A673 (cell line): ENCODE measurements at places on chromosomes 3 and 15. TPM values are rescaled to one million over a fixed set of nuclear protein-coding genes. Genes with fewer than 3 reads are reported as not detected.
A peak's percentile ranks its signal among the peaks of the same experiment; 100 is the strongest.

The STOML1 gene
- 7.3 and 10.3 TPM in 2 replicates for total RNA-seq

The CCDC54 gene
- not detected in 2 replicates for total RNA-seq

The CFAP92 gene
- 0.26 TPM in 1 of 2 replicates, not detected in the other for total RNA-seq

The GPR176 gene
- 5.4 and 5.6 TPM in 2 replicates for total RNA-seq

The ASTE1 gene
- 7.3 and 8.1 TPM in 2 replicates for total RNA-seq

The UCN2 gene
- 0.49 and 0.81 TPM in 2 replicates for total RNA-seq

DNA sequence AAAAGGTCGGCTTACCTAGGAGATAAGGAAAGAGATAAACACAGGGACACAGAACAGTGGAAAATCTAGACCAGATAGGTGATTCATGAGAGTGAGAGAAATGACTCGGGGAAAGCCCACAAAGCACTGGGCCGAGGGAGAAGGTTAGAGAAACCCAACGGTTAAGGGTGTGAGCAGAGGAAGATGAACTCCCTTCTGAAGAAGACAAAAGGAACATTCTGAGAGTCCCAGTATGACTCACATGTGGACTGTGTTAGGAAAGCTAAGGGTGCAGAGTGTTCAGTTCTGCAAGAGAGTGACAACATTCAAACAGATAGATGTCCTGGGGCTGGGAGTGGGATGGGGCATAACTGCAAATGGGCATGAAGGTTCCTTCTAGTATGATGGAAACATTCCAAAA, 83.0 kb downstream of the CNTN3 start:
- H3K27me3 ChIP-seq = no peaks in the 10 kb centered on the region
- H3K4me3 ChIP-seq = no peak overlapping the region
- H3K4me1 ChIP-seq = no peaks in the 10 kb centered on the region
- DNase-seq = no peak
- H3K36me3 ChIP-seq = no peaks in the 10 kb centered on the region
- H3K27ac ChIP-seq = no peak overlapping the region

GRCh38 chr3:176951144-176951543, 246.1 kb downstream of the TBL1XR1 start:
- no peak overlapping the region for H3K4me3 ChIP-seq
- H3K36me3 ChIP-seq = no peaks in the 10 kb centered on the region
- no peak for DNase-seq
- no peak overlapping the region for H3K27ac ChIP-seq

DNA sequence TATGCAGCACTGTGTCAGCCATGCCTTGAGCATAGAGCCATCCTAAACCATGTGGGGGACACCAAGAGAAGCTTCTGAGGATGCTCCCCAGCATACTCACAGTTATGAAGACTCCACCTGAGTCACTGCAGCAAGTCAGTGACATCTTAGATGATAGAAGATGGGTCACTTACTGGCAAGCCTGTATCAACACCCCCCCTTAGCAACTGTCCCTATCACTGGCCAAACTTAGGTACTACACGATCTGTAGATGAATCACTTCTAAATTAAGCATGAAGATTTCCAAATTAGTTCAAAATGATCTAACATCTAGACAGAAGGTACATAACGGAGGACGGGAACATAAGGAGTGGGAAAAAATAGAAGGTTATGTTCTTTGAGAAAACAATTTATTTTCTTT, 13.2 kb upstream of the LMCD1 start:
- H3K4me1 ChIP-seq = no peaks in the 10 kb centered on the region
- no peak overlapping the region for H3K27ac ChIP-seq

DNA sequence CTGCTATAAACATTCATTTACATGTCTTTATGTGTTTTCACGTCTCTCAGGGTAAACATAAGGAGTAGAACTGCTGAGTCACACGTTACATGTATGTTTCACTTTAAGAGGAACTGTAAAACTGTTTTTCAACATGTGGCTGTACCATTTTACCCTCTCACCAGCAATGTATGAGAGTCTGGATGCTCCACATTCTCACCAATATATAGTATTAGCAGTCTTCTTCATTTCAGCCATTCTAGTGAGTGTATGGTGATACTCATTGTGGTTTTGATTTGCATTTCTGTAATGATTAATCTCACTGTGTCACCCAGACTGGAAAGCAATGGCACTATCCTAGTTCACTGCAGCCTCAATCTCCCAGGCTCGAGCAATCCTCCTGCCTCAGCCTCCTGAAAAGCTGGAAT, 37.1 kb downstream of the PHC3 start:
- no peak for DNase-seq
- no peak overlapping the region for H3K4me3 ChIP-seq
- H3K36me3 ChIP-seq = peaks cover 28% of the 10 kb centered on the region
- H3K4me1 ChIP-seq = no peaks in the 10 kb centered on the region
- no peaks in the 10 kb centered on the region for H3K27me3 ChIP-seq

GRCh38 chr3:148999806-149000205, 8.5 kb downstream of the GYG1 start:
- no peaks in the 10 kb centered on the region for H3K36me3 ChIP-seq
- no peak overlapping the region for H3K4me3 ChIP-seq
- H3K27ac ChIP-seq = no peak overlapping the region
- DNase-seq = no peak
- no peaks in the 10 kb centered on the region for H3K4me1 ChIP-seq
- H3K27me3 ChIP-seq = no peaks in the 10 kb centered on the region

- DNase-seq = peak; percentile 80
- no peaks in the 10 kb centered on the region for H3K27me3 ChIP-seq
- peaks cover 19% of the 10 kb centered on the region for H3K4me1 ChIP-seq
- no peak overlapping the region for H3K4me3 ChIP-seq
- H3K36me3 ChIP-seq = no peaks in the 10 kb centered on the region
Measured at GRCh38 chr3:32109256-32109655, 2.8 kb downstream of the GPD1L start.

DNA sequence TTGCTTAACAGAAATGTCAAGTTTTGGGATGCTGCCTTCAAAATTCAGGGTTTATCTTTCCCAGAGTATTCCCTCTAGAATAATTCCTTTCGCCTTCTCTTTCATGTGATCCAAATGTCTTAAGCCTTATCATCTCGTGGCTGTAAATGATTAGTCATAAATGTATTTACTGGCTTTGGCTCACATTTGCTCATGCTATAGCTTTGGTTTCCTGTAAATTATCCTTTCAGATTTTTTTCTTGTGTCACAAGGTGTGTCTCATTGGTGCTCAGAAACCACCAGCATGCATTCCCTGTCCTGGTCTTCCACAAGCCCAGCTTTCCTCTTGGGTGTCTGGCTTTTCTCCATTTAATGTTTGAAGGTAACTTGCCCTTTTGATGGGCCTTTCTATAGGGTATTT, 692.7 kb upstream of the ALCAM start:
- no peaks in the 10 kb centered on the region for H3K36me3 ChIP-seq
- H3K27me3 ChIP-seq = no peaks in the 10 kb centered on the region
- H3K4me1 ChIP-seq = no peaks in the 10 kb centered on the region
- DNase-seq = no peak
- H3K4me3 ChIP-seq = no peak overlapping the region
- no peak overlapping the region for H3K27ac ChIP-seq

- peak overlapping the region; percentile 80 for H3K27ac ChIP-seq
- peaks cover 69% of the 10 kb centered on the region for H3K4me1 ChIP-seq
- no peak overlapping the region for H3K4me3 ChIP-seq
- peaks cover 35% of the 10 kb centered on the region for H3K36me3 ChIP-seq
Measured at GRCh38 chr3:5197470-5198312, 10.2 kb downstream of the EDEM1 start.

- no peak overlapping the region for H3K27ac ChIP-seq
- no peak for DNase-seq
- H3K4me3 ChIP-seq = no peak overlapping the region
- peaks cover 3% of the 10 kb centered on the region for H3K36me3 ChIP-seq
- no peaks in the 10 kb centered on the region for H3K27me3 ChIP-seq
Measured at GRCh38 chr15:98943601-98944151, 63.9 kb downstream of the PGPEP1L start.

DNA sequence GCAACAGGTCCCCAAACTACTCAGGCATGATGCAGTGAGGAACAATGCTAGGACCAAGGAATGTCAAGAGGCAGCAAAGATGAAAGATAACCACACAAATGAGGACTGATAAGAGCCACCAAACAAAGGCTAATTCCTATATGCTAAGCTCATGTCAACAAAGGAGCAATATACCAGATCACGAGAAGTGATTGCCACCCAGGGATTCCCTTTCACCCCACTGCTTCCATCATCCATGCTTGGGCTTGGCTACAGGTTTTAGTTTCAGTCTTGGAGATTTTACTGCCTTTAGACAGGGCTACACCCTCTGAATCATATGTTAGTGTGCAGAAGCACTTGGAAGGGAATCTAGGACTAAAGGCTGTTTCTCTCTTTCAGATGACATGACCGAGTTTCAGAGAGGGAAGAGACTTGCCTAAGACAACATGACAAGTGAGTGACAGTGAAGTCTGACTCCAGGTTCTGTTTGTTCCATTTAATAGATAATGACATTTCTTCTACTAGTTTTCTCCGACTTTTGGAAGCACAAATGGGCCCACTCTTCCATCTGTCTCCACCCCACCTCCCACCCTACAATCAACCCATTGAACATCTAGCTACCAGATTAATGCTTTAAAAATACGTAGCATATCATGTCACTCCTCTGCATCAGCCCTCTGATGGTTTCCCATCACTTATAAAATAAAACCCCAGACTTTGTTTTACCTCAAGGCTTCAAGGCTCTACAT, 173.5 kb upstream of the LRRN1 start:
- H3K27me3 ChIP-seq = no peaks in the 10 kb centered on the region
- no peaks in the 10 kb centered on the region for H3K4me1 ChIP-seq
- DNase-seq = no peak
- H3K36me3 ChIP-seq = no peaks in the 10 kb centered on the region
- no peak overlapping the region for H3K4me3 ChIP-seq

DNA sequence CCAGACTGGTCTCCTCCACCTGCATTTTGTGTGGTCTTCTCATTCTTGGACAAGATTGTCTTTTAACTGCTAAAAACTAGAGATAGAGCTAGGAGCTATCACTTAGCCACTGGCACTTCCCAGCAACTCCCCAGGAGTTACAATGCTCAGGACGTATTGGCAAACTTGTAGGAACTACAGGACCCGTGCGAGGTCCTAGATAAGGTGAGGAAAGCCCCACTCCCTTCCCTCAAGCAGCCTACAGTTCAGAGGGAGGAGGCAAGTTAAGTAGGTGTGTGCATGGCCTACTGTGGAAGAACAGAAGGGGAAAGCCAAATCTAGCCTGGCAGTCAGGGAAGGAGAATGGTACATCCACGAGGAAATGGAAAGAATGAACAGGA, 504.7 kb upstream of the PROK2 start:
- DNase-seq = no peak
- H3K4me3 ChIP-seq = no peak overlapping the region
- H3K36me3 ChIP-seq = no peaks in the 10 kb centered on the region
- peaks cover 13% of the 10 kb centered on the region for H3K4me1 ChIP-seq
- H3K27me3 ChIP-seq = no peaks in the 10 kb centered on the region
- no peak overlapping the region for H3K27ac ChIP-seq

- peaks cover 19% of the 10 kb centered on the region for H3K4me1 ChIP-seq
- no peak for DNase-seq
- H3K27ac ChIP-seq = no peak overlapping the region
Measured at GRCh38 chr15:48856942-48857341, 21.0 kb upstream of the EID1 start.

DNA sequence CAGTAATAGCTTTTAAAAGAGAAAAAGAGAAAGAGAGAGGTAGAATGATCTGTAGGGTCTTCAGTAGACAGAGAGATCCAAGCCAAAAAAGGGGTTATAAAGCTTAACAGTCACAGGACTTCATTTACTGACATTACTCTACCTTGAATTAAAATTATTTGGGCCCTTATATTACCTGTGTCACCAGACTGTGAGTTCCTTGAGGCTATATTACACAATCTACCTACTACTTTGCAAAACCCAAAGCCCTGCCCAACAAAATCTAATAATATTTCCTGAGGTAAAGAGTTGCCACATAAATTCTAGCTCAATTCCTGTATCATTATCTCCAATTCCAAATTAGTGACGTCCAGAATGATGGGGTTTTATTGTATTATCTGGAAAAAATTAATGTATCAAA, 1.9 kb downstream of the UBR1 start:
- no peak overlapping the region for H3K27ac ChIP-seq
- H3K36me3 ChIP-seq = peaks cover 8% of the 10 kb centered on the region
- H3K4me1 ChIP-seq = peaks cover 5% of the 10 kb centered on the region
- H3K4me3 ChIP-seq = no peak overlapping the region
- H3K27me3 ChIP-seq = no peaks in the 10 kb centered on the region

DNA sequence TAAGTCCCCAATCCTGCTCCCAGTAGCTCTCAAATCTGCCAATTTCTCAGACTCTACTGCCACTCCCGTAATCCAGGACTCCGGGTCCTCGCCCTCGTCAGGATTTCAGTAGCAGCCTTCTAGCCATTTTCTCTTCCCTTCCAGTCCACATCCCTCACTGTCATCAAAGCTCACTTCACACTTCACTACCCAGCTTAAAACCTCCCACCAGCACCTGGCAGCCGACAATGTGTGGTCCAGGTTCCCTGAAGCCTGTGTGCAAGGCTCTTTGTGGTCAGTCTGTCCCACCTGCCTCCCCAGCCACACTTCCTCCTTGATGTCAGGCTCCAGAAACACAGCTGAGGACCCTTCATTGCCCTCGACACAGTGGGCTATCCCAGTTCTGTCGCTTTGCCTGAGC, 304.5 kb upstream of the ROPN1 start:
- no peaks in the 10 kb centered on the region for H3K36me3 ChIP-seq
- DNase-seq = no peak
- H3K4me1 ChIP-seq = peaks cover 4% of the 10 kb centered on the region
- H3K27me3 ChIP-seq = no peaks in the 10 kb centered on the region
- no peak overlapping the region for H3K27ac ChIP-seq

DNA sequence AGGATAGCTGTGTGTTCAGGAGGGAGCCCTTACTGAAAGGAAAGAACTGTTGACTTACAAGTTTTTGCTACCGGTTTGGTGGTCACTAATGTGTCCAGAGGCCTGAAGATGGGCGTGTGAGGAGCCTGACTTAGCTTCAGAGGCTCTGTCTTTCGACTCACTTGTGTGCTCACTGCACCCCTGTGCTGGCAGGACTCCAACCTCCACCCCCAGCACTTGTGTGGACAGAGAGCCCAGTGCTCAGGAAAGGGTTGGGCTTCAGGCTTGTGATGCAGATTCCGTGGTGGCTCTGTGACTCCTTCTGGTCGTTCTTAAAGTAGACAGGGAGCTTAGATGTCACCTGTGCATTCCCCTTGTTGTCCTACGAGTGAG, 100.9 kb downstream of the PGPEP1L start:
- no peak overlapping the region for H3K4me3 ChIP-seq
- H3K36me3 ChIP-seq = no peaks in the 10 kb centered on the region
- H3K4me1 ChIP-seq = no peaks in the 10 kb centered on the region
- H3K27me3 ChIP-seq = no peaks in the 10 kb centered on the region
- no peak overlapping the region for H3K27ac ChIP-seq

DNA sequence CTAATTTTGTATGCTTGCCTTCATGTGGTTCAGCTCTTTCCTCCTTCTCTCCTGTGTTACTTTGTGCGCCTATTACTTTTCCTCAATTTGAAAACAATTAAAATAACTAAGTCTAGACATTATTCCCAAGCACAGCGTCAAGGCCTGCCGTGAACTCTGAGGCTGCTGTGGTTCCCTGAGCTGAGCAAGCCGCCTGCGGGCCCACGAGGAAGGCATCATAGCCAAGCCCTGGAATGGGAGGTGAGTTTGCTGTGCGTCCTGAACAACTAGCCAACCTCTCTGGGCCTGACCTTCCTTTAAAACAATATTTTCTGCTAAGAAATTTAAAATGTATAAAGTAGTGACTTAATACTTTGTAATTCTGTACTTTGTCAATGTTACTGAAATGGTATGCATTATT, 327.2 kb downstream of the OCA2 start:
- H3K27ac ChIP-seq = no peak overlapping the region
- no peak for DNase-seq
- H3K36me3 ChIP-seq = no peaks in the 10 kb centered on the region
- no peaks in the 10 kb centered on the region for H3K27me3 ChIP-seq
- no peaks in the 10 kb centered on the region for H3K4me1 ChIP-seq

- DNase-seq = no peak
- H3K27ac ChIP-seq = no peak overlapping the region
- H3K4me1 ChIP-seq = no peaks in the 10 kb centered on the region
Measured at GRCh38 chr3:10706156-10706739, 109.8 kb upstream of the SLC6A11 start.
